ENCODE measurements at places on chromosomes 3 and 15.

DNA sequence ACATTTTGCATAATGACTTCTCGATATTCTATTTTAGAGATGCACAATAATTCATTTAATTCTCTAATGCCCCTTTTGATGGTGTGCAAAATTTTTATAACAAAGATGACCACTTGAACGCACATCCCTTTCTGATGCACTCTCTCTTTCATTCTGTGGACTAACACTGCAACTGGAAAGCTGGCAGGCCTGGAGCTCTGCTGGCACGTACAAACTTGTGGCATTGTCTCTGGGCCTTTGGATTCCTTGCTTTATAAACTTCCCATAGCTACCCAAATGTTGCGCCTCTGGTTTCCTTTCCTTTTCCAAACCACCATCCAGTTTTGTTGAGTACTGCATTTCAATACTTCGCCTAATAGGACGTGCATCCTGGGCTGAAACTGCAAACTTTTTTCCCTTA lies 194.5 kb upstream of the CFAP20DC start:
- no peak for DNase-seq

- no peak for DNase-seq
Observed at GRCh38 chr3:16374047-16374934, 109.3 kb downstream of the OXNAD1 start.

DNA sequence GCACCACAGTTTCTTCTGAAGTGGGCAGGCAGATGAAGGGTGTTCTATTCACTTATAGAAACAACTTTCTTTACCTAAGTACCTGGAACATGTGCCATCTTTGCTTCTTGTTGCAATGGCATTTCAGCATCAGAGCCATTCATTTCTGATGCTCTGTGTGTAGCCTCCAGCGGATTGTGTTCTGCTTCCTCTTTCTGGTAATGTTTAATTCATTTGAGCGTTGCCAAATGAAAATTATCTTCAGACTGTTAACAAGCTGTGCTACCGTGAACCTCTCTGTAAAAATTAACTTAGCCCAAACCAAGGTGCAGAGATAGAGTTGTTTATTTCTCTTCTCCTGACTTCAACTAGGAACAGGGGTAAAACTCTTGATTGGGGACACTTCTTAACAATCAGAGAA lies 302.0 kb downstream of the EDEM1 start:
- no peak for DNase-seq

DNA sequence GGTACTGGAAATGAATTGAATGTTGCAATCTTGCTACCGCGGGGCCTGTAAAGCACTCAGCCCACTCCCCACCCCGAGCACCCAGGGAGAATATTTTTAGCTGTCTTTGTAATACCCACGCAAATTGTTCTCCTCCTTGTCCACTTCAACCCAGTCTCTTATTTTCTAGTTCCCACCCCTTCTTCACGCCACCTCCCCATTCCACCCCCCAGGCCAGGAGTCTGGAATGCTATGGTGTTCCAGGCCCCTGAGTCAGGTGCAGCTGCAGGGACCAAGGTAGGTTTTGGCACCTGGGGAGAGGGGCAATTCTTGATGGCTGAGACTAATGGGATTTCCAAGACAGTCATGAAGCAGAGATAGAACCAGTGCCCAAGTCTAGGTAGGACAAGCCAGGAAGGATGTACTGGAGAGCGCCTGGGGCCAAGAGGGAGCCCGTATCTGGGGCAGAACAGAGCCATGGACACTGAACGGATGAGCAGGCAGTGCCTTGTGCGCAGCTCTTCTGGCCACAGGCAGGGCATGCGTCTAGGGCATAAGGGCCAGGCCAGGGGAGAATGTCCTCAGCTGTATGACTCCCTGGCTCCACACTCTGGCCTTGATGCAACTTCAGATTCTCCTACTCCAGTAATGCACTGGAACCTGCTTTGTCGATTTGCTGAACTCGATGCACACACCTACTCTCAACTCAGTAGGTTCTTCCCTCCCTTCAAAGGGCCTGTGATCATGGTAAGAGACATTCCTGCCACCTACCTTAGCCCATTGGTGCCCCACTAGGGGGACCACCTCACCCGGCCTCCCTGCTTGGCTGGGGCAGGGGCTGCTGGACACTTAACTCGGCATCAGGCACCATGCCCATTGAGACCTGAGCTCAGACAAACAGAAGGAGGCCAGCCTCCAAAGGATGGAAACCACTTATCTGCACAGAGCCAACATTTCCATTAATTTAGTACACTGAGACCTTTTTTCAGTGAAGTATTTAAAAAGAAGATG lies 34.6 kb upstream of the MAGEF1 start:
- DNase-seq: no peak

- DNase-seq: no peak
Observed at GRCh38 chr3:29690686-29691353, 409.9 kb downstream of the RBMS3 start.

GRCh38 chr3:187977659-187978058 lies 176.3 kb upstream of the LPP start:
- no peak for DNase-seq

GRCh38 chr3:169946336-169946735 lies 20.3 kb upstream of the SEC62 start:
- DNase-seq: no peak

- DNase-seq: no peak
Observed at GRCh38 chr3:183584246-183584913, 28.9 kb upstream of the KLHL6 start.

DNA sequence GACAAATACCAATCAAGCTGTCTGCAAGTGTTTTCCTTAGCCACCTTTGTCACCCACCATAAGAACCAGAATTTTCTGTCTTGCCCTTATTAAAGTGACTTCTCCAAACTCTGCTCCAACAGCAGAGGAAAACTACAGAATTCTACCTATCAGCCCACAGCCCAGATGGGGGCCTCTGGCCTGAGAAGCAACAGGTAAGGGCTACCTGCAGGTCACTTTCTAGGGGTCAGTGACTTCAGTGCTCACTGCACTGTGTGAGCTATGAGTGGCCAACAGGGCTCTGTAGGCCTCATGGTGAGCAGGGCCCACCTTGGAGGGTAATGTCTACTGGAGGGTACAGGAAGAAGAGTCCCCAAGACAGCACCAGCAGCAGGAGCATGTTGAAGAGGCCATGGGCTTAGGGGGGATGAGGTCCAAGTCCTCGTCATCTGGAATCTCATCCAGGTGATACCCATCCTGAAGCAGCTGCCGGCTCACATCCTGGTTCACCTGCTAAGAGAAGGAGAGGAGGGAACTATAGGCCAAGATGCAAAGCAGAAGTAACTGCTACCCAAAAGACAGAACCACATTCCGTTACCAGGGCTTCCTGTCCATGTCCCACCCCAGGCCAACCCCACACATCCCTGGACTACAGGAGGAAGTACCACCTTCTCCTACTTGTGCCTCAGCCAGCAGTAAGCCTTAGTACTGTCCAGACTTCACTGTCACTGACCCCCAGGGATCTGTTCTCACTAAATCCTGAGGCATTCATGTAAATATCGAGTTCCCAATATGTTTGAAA lies 4.2 kb downstream of the FAM219B start:
- DNase-seq: no peak

- no peak for DNase-seq
Observed at GRCh38 chr3:186694288-186695032, 22.7 kb upstream of the KNG1 start.

- no peak for DNase-seq
Observed at GRCh38 chr3:157618075-157618760, 115.0 kb upstream of the VEPH1 start.

DNA sequence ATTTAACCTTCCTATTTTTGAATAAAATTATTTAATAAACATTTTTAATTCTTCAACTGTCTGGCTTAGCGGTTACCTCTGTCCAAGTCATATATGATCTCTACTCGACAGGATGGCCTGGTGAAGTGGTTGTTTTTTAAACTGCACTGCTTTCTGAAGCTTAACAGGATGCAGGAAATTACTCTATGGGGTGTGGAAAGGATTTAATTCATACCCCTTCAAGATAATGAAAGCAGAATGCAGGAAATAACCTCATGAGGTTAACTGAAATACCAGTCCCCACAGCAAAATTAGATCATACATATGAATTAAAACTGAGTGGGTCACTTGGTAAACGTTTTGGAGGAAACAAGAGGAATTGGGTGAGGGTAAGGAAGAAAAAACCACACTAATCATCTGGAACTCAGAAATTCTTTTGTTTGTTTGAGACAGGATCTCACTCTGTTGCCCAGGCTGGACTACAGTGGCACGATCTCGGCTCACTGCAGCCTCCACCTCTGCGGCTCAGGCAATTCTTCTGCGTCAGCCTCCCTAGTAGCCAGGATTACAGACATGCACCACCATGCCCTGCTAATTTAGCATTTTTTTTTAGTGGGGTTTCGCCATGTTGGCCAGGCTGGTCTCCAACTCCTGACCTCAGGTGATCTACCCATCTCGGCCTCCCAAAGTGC lies 50.1 kb downstream of the LYSMD4 start:
- no peak for DNase-seq

DNA sequence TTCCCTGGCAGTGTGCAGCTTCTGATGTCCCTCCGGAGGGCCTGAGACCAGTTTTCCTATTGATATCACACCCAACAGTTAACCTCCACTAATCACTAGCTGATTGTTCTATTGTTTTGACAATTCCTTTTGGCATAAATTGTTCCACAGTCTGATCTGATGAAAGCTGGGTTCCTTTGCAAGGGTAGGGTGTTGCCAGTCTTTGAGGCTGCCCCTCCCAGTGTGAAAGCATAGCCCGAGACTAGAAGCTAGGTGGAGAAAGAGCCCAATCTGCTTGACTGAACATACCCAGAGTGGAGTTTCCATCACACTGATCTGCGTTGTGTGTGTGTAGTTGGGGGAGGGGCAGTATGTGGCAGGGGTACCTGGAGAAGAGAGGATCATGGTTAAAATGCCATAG lies 10.3 kb upstream of the PRICKLE2 start:
- DNase-seq: peak; percentile 74

- DNase-seq: no peak
Observed at GRCh38 chr15:38002883-38003477, 68.5 kb downstream of the TMCO5A start.
